ENCODE measurements at places on chromosomes 11 and 22.
A peak's percentile ranks its signal among the peaks of the same experiment; 100 is the strongest.

- no peak for DNase-seq
These were observed 128.5 kb upstream of the LMO1 start for GRCh38 chr11:8392166-8392565.

DNA sequence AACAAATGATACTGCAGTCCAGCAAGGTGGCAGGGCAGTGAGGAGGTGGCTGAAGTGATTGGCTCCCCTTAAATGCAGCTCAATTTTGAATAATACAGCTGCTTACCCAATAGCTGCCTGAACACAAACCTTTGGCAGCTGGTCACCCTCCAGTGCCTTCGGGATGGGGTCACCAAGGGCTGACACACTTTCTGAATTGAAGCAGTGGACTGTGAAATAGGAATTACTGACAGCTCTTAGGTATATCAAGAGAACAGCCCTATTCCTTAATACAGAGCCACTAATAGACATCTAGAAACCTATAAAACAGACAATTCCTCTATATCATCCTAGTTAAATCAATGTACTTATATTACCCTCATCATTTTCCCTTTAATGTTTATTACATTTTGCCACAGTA, 474.2 kb upstream of the KIRREL3 start:
- DNase-seq, result no peak

GRCh38 chr11:87473174-87473573, 435.4 kb downstream of the TMEM135 start:
- DNase-seq, result peak; percentile 87

GRCh38 chr11:106983991-106984390, 34.3 kb downstream of the GUCY1A2 start:
- DNase-seq, result no peak

DNA sequence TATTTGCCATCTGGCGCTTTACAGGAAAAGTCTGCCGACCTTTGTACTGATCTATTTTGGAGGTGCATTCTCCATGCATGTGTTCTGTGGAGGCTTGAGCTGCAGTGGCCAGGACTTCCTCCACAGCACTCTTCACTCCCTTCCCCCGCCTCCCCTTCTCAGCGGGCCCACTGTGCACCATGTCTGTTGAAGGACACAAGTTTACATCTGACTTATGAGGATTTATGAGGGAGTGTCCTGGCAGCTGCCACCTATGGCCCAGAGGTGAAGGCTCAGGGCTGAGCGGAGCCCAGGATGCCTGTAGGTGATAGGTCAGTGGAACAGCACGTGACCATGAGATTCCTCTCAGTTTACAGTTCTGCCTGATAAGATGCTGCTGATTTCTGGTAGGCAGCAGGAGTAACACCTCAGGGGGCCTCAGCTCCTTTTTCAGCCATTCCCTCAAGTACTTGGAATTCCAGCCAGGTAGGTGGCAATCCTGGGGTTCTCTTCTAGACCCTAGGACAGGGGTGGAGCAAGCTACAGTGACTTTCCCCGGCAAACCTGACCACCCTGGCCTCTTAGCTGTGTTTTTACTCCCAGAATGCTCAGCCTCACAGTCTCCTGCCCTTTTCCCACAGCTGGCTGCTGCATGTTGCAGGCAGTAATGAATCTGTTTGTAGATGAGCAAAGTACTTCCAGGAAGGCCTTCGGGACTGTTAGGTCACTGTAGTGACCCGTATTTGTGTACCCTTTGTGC, 59.9 kb downstream of the PPFIBP2 start:
- DNase-seq, result no peak

- no peak for DNase-seq
These were observed 1032.4 kb downstream of the TBC1D22A start for GRCh38 chr22:47794851-47795250.

DNA sequence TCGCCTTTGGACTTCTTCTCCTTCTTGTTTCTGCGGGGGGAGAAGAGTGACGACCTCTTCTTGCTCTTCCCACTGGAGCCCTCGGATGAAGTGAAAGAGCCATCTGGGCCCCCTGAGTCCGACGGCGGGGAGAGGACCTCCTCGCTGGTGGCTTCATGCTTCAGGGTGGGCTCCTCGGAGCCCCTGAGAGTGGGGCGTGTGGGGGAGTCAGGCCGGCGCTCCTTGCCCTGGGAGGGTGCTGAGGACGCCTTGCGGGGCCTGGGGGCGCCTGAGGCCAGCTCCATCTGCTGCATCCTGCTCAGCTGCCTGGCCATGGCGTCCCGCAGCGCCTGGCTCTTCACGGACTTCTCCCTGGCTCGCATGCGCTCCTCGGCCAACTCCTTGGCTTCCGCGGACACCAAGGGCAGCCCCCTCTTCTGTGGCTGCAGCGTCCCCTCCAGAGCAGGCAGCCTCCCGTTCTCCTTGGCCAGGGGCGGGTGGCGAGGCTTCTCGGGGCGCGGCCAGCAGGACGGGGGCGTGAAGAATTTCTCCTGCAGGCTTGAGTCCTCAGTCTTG, 43.3 kb upstream of the BID start:
- DNase-seq, result no peak

DNA sequence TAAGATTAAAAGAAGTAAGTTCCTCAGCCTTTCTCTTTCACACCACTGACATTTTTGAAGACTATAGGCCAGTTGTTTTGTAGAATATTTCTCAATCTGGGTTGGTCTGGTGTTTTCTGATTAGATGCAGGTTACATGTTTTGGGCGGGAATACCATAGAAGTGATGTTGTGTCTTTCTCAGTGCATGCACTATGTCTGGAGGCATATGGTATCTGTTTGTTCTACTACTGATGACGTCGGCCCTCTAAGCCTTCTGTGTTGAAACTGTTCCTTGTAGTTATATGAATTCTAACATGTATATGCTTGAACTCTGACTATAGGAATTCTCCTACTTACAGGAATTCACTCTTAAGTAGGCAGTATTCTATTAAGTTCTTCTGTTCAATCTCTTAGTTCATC, 21.6 kb downstream of the ZFTA start:
- peak; percentile 73 for DNase-seq

DNA sequence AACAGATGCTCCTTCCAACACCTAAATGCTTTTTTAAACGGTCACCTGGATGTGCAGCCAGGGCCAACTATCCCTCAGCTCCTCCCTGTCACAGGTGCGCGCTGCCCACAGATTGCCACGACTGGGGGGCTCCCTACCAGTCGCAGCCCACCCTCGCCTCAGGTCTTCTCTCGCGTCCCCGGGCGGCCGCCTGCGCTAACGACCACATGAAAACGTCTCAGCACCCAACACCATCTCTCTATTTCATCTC, 469 bp downstream of the ZBED5 start:
- no peak for DNase-seq

- DNase-seq, result no peak
These were observed 53.3 kb upstream of the LINC01488 start for GRCh38 chr11:69427906-69428880.

- DNase-seq, result no peak
These were observed 15.8 kb upstream of the ETS1 start for GRCh38 chr11:128603003-128603696.

DNA sequence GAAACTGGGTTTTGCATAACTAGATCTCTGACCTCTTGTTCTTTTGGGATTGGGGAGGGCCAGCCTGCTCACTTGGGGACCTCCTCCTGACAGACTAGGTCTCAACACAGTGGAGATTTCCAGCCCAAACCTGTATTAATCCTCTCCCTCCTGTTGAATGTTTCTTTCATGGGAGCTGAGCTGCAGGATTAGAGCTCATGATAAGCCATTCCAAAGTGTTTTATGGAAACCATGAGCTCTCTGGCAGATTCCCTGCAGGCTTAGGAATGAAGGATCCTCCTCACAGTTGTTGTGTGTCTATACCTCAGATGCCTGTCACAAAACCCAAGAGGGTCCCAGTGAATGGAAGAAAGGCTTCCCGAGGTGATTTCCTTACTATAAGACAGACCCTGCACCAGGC, 248.4 kb upstream of the B3GAT1 start:
- DNase-seq, result no peak

GRCh38 chr11:66646828-66647227, 8.3 kb downstream of the RBM4 start:
- DNase-seq, result no peak

DNA sequence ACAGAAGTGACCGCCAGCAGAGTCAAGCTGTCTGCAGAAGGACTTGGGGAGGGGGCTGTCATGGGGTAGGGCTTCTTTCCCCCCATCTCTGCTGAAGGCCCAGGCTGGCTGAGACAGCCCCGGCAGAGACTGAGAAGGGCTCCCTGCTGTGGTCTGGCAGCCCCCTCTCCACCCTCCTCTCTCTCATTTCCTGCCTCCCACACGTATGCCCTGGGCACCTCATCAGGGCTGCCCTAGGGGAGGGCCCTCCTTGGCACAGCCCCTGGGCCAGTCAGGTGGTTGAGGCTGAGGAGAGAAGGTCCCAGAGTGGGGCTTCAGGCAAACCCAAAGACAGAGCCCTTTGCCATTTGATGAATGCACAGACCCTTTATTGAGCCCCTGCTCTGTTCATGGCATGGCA, 3.6 kb downstream of the RASD2 start:
- no peak for DNase-seq

GRCh38 chr22:46703171-46703995, 34.7 kb downstream of the CERK start:
- no peak for DNase-seq

GRCh38 chr11:69442012-69442806, 39.3 kb upstream of the LINC01488 start:
- DNase-seq, result no peak

- DNase-seq, result peak; percentile 50
These were observed 4.8 kb downstream of the ARHGEF17 start for GRCh38 chr11:73312851-73313327.

DNA sequence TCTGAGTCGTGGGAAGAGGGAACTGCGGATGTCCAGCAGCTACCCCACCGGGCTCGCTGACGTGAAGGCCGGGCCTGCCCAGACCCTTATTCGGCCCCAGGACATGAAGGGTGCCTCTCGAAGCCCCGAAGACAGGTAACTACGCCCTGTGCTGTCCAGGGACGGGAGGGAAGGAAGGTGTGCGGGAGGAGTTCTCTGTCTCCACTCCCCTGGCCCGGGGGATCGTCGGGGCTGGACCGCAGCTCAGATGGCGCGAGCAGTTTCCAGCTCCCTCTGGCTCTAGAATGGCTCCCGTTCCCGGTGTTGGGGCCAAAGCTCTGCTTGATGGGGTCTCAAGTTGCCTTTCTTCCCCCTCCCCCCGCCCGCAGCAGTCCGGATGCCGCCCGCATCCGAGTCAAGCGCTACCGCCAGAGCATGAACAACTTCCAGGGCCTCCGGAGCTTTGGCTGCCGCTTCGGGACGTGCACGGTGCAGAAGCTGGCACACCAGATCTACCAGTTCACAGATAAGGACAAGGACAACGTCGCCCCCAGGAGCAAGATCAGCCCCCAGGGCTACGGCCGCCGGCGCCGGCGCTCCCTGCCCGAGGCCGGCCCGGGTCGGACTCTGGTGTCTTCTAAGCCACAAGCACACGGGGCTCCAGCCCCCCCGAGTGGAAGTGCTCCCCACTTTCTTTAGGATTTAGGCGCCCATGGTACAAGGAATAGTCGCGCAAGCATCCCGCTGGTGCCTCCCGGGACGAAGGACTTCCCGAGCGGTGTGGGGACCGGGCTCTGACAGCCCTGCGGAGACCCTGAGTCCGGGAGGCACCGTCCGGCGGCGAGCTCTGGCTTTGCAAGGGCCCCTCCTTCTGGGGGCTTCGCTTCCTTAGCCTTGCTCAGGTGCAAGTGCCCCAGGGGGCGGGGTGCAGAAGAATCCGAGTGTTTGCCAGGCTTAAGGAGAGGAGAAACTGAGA, 1.4 kb downstream of the ADM start:
- no peak for DNase-seq

DNA sequence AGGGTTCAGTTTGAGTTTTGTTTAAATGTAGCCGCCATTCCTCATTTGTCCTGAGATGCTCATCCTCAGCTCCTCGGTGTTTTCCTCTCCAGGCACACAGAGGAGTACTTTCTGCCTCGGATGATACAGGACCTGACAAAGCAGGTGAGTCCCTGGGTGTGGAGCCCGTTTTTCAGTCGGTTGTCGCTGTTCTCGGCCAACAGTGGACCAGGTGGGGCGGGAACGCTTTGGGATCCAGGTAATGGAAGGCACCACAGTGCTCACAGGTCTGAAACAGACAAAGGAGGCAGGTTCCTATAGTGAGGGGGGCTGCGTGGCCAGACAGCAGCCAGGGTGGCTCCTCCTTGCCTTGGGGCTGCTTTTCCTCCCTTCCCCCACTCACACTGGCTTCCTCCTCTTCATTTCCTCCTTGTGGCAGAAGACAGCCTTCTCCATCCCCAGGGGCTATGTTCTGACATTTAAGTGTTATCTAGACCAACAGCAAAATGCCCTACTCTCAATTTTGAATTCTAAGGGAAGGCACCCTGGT, 19.4 kb downstream of the NADSYN1 start:
- no peak for DNase-seq

DNA sequence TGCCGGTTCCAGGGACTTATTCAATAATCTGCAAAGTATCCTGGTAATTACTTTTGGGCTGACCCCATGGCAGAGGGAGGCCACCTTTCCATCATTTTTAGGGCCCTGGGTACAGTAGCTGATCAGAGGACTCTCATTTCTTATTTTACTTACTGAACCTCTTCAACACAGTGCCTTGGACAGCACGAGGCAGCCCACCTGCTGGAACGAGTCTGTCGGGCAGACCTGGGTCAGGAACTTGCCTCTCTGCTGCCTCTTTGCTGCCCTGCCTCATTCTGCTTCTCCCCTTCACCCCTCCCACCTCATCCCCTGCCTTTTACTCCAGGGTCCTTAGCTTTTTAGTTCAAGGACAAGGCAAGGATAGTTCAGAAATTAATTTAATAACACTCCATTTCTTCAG, 204.5 kb downstream of the CSNK2A3 start:
- DNase-seq, result no peak

GRCh38 chr11:13669544-13670488, 1.3 kb downstream of the FAR1 start:
- DNase-seq, result peak; percentile 27

DNA sequence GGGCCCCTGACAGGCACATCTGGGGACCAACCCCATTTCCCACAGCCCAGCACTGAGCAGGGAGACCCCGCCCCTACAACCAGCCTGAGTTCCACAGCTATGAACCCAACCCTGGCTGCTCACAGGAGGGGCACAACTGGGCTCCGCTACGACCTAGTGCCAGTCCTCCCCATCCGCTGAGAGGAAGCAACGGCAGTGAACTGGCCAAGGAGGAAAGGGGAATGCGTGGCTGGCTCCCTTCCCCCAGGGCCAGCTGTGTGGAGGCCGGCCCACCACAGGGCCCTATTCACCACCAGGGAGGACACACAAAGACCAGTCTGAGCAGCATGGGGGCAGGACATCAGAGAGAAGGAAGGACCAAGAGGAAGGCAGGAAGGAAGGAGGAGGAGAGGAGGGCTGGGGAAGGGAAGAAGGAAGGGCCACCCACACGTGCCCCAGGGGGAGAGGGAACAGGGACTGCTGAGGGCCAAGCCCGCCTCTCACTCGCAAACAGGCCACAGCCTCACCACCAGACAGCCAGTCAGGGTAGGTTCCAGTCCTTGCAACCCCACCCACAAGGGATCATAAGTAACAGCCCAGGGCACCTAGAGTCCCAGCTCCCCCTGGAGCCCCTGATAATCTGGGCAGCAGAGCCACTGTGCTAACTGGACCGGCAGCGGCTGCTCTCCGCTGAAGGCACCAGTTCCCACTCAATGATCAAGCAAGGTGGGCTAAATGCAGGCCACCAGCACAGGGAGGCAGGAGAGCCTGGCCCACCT, 8.5 kb upstream of the GAL3ST1 start:
- no peak for DNase-seq
